ENCODE measurements at places on chromosomes 13 and 19. TPM values are rescaled to one million over a fixed set of nuclear protein-coding genes. Genes with fewer than 3 reads are reported as not detected.

- H3K4me1 ChIP-seq = peaks cover 11% of the 10 kb centered on the region
- H3K27me3 ChIP-seq = no peaks in the 10 kb centered on the region
- DNase-seq = no peak
- H3K4me3 ChIP-seq = no peak overlapping the region
- H3K27ac ChIP-seq = no peak overlapping the region
- no peaks in the 10 kb centered on the region for H3K36me3 ChIP-seq
Measured at GRCh38 chr13:49622174-49622946, 5.9 kb upstream of the ARL11 start.

DNA sequence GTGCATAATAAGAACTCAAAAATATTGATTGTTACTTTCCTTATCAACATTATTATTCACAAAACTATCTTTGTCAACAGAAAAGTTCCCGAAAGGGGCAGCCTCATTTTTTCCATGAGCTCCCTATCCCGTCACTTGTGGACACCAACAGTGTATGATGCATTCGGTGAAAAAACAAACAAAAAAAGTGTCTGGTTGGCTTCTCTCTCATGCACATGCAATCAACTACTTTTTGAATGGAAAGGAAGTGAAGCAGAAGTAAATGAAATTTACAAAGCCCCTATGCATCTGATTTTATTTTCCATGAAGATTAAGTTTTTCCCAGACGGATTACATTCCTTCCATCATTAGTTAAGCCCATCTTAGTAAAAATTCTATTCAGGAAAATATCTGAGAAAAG is 526.9 kb downstream of the RFC3 start:
- H3K36me3 ChIP-seq = no peaks in the 10 kb centered on the region
- DNase-seq = no peak
- H3K27ac ChIP-seq = no peak overlapping the region
- peaks cover 28% of the 10 kb centered on the region for H3K4me1 ChIP-seq
- H3K4me3 ChIP-seq = no peak overlapping the region

SLC1A6 gene
- total RNA-seq = 8.2 TPM

FBXO17 gene
- 30.9 TPM for total RNA-seq

DNA sequence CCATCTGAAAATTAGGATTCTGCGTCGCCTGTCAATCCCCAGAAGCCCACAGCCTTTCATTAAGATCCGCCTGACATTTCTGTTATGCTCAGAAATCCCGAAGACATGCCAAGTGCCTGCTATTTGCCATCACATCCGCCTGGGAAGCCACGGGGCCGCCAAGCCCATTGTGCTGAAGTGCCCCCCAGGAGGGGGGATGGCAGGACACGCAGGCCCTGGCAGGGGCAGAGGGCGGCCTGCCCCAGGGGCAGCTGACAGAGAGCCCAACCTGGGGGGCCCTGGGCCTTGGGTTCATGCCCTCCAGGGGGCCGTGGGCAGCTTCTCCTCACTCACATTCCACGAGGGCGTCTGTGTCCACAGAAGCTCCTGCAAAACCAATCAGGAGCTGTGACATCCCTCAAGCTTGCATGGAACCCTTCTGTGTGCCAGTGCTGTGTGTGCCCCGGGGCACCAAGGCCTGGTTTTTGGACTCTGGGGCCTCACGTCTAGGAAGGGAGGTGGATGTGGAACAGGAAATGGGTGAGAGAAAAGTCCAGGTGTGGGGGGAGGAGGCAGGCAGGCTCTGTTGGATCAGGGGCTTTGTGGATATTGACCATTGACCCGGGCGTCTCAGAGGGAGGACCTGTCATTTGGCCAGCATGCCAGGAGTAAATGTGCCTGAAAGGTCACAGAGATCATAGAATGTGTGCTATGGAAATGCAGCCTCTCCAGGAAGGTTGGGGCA is 122.9 kb downstream of the URI1 start:
- no peaks in the 10 kb centered on the region for H3K27me3 ChIP-seq
- peaks cover 9% of the 10 kb centered on the region for H3K4me1 ChIP-seq

GRCh38 chr13:79311386-79311785 is 94.7 kb downstream of the RBM26 start:
- DNase-seq = no peak
- H3K36me3 ChIP-seq = peaks cover 2% of the 10 kb centered on the region
- H3K27ac ChIP-seq = no peak overlapping the region
- H3K4me1 ChIP-seq = no peaks in the 10 kb centered on the region

GRCh38 chr19:32735936-32736335 is 16.4 kb downstream of the TDRD12 start:
- no peak for DNase-seq

DNA sequence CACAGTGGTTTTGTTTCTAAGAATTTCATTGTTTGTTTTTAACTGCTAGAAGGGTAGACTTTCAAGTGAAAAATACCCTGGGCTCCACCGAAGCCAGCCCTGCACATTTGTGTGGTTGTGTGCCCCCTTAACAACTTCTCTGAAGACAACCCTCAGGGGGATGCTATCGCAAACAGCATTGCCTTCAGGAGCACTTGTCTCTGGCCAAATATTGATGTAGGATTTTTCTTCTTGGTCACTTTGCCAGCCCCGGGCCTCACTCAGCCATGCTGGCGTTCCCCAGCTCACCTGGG is 69.2 kb upstream of the SERP2 start:
- H3K27ac ChIP-seq = peak overlapping the region; percentile 20
- no peaks in the 10 kb centered on the region for H3K36me3 ChIP-seq
- peaks cover 49% of the 10 kb centered on the region for H3K4me1 ChIP-seq
- H3K27me3 ChIP-seq = peaks cover 7% of the 10 kb centered on the region
- no peak for DNase-seq

GRCh38 chr19:27660428-27660827 is 1552.5 kb downstream of the UQCRFS1 start:
- no peaks in the 10 kb centered on the region for H3K4me1 ChIP-seq
- H3K36me3 ChIP-seq = peaks cover 3% of the 10 kb centered on the region
- H3K27me3 ChIP-seq = no peaks in the 10 kb centered on the region
- no peak overlapping the region for H3K27ac ChIP-seq
- DNase-seq = no peak
